CD4-positive, alpha-beta T cell treated with Interleukin-2 at 100 ng/mL for 4 hours (primary cell): ENCODE measurements at places on chromosomes 3 and 15.

DNA sequence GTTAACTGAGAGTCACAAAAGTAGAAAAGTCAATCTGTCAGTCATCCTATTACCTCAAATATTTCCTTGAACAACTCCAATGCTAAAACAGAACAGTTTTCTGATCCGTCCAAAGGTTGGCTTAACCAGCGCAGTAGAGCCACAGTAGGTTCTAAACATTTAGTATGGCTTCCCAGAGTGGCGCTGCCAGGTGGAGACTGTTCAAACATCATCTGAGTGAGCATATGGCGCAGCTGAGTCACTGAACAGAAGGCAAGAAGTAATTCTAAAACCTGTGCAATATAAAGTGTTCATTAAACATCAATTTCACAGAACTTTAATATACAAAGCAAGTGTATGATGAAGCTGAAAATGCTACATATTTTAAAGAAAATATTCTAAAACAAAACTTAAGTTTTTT, 19.9 kb downstream of the CIP2A start:
- DNase-seq: no peak

GRCh38 chr3:72039677-72040076, 254.7 kb upstream of the PROK2 start:
- no peak for DNase-seq

DNA sequence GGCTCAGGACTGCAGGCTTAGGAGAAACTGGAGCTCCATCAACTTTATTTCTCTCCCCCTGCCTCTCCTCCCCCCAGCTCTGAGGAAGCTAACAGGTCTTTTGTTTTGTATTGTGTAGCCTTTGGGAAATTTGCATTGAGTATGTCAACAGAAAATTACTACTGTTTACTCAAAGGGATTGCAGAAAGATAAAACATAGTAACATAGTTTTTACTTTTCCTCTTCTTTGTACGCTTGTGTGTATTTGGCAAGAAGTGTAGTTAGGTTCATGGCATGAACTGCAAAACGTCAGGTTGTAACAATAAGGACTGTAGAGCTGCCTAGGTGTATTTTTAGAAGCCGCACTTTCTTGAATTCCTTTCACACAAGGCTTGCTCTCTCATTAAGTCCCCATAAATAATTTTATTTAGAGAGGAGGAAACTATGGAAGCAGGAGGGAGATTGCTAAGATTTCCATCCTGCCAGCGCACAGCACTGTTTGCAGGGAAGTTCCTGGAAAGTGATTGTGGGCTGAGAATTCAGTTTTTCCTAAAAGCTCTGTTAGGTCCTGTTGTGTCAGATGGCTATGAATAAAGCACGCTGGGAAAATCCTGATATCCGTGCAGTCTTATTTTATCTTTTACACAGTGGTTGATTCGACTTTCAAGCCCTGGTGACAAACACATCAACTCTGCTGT, 21.1 kb upstream of the SATB1 start:
- no peak for DNase-seq

DNA sequence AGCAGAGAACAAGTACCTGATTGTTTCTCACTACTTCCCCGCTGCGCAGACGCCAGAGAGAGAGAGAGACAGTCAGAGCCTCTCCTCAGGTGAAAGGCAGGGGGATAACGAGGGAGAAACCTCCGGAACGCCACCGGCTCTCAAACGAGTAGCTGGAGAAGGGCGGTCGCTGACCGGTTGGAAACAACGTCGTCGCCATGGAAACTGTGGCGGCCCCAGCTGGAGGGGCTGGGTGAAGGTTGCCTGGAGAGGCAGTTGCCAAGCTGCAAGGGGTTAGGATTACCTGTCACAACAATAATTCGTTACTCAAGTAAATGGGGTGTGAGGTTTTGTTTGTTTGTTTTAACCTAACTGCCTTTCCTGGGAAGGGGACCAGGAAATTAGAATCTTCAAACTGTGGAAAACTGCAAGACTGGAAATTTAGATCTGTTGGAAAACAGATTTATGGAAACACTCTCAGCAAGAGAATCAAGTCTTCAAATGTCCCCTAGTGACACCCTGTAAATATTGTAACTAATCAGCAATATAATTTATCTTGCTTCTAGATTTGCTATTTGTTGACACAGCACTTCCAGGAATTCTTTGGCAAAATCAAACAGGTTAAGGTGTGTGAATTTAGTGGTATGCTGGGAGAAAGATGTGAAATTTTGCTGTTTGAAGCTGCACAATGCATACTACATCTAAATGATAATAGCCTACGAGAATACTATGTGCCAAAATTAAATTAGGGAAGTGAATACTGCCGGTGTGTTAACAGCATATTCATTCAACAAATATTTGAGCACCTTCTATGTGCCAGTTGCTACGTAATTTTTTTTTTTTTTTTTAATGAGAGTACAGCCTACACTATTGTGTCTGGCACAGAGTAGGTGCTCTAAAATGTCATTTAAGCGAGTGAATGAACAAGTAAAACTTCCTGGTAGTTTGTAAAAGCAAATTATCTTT, at the start of gene DNAH12:
Gene DNAH12 (minus strand): TSS at position 164 of the 945 bp plus-strand sequence. CDS start 1,474 bp downstream, outside the sequence.
- no peak for DNase-seq

GRCh38 chr15:65254356-65254755, 32.3 kb downstream of the PARP16 start:
- DNase-seq: no peak

- no peak for DNase-seq
Measured at GRCh38 chr15:93063796-93064690, 25.0 kb downstream of the RGMA start.

DNA sequence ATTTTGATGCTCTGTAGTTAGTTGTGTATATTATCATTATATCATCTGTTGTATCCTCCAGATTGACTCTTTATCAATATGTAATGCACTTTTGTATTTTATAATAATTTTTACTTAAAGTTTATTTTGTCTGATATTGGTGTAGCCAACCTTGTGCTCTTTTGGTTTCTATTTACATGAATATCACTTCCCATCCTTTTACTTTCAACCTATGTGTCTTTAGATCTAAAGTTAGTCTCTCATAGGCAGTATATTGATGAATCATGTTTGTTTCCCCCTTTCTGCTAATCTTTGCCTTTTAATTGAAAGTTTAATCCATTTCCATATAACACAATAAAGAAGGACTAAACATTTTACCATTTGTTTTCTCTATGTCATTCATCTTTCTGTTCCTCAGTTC, 28.1 kb upstream of the CD200R1L start:
- no peak for DNase-seq

DNA sequence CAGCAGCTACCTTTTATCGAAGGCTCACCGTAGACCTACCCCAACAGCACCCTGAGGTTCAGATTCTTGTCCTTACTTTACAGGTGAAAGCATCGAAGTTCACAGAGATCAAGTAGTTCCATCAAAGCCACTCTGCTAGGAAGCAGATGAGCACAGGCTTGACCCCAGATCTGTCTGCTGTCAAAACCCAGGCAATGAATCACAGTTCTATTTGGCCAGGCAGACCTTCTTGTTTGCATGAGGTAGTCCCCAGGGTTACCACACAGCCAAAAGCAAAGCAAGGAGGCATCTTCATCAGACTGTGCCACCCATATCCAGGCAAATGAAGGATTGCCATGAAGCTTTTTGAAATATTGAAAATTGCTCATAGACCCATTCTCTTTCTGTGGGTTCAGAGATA, 33.0 kb downstream of the HES1 start:
- no peak for DNase-seq

DNA sequence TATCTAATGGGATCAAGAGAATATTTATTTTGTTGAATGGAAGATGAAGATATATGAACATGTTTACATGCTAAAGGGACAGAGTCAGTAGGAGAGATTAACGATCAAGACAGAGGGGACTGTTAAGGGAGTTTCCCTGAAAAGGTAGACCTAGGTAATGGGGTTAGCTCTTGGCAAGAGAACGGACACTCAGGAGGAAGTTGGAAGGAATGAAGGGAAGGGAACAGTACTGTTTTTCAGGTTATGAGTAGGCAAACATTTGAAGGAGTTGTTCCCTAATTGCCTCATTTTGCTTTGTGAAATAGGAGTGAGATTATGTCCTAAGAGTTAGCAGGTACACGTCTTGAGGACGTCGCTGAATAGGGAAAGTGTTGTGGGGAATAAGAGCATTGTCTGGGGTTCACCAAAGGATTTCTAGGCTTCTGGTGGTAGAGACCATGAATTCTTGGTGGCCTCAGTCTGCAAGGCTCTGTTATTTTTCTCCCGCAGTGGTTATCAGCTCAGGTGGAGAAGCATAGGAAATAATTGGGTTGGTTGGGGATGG, 41.3 kb downstream of the PDE8A start:
- no peak for DNase-seq

DNA sequence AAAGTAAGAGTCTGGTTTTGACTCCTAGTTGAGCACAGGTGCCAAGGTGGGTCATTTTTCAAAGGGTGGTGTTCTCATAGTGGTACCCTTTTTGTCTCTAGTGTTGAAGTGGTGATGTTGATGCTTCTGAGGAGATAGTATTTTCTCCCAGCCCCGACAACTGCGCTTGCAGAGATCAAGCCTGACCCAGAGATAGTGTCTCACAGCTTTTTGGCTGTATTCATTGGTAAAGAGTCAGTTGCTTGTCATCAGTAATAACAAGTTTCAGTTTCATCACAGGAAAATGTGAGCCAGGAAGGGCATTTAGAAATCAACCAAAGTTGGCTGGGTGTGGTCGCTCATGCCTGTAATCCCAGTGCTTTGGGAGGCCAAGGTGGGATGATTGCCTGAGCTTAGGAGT, 139.3 kb downstream of the NFKBIZ start:
- DNase-seq: no peak

GRCh38 chr3:10394491-10395025, 73.6 kb upstream of the SEC13 start:
- no peak for DNase-seq

GRCh38 chr3:193489949-193490348, 64.7 kb downstream of the ATP13A4 start:
- DNase-seq: no peak

DNA sequence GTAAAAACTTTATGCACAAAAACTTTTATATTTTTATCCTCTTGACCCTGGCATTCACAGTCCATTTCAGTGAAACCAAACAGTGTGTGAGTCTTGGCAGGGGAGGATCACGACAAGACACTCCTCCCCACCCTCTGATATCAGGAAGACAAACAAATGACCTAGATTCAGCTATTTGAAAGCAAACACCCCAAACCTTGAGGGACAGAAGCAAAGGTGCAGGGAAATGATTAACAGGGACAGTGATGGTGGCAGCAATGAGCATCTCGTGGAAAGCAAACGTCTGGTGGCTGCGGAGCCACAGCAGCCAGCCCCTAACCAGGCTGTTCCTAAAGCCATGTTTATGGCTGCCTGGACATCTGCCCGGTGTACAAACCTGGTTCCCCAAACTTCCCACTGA, 52.1 kb downstream of the FSIP1 start:
- DNase-seq: no peak

- DNase-seq: no peak
Measured at GRCh38 chr3:136380530-136380929, 130.4 kb downstream of the PCCB start.
